Pulmonary artery endothelial cell (primary cell): ENCODE measurements at places on chromosomes 6 and 20. TPM values are rescaled to one million over a fixed set of nuclear protein-coding genes. Genes with fewer than 3 reads are reported as not detected.

SLC22A16 gene
- not detected in 2 replicates for total RNA-seq

GRCh38 chr6:157382821-157383220 is 1.8 kb downstream of the ZDHHC14 start:
- no peak for DNase-seq

UBR2 gene
- total RNA-seq: 20.5 and 32.8 TPM in 2 replicates

FAM209A gene
- not detected in 2 replicates for total RNA-seq

GRCh38 chr6:149007846-149008245 is 261.0 kb downstream of the UST start:
- no peak for DNase-seq

DNA sequence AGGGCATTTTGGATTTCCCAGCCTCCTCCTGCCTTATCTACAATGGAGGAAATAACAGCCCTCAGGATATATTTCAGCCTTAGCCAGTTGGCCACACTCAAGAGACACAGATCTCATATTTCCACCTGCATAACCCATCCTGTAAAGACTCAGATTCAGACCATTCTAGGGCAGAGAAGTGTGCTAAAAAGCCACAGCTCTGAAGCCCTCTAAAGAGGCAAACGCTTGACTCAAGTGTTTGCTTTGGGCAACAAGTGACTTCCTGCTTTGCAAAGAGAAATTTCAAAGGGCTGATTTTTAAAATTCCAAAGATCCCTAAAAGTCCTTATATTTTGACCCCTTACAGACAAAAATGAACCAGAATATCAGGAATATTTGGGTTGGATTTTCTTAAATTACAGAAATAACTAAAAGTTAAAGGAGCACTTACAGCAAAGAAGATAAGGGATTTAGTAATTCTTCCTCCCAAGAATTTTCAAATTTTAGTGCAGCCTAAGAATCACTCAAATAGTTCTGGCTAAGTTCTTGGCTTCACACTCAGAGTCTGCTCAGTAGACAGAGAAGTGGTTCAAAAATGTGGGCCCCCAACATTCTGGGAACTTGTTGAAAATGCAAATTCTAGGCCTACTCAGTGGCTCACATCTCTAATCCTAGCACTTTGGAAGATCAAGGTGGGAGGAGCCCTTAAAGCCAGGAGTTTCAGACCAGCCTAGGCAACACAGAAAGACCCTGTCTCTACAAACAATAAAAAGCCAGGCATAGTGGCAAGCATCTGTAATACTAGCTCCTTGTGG is 18.9 kb upstream of the ADGRF5 start:
- DNase-seq: no peak

DNA sequence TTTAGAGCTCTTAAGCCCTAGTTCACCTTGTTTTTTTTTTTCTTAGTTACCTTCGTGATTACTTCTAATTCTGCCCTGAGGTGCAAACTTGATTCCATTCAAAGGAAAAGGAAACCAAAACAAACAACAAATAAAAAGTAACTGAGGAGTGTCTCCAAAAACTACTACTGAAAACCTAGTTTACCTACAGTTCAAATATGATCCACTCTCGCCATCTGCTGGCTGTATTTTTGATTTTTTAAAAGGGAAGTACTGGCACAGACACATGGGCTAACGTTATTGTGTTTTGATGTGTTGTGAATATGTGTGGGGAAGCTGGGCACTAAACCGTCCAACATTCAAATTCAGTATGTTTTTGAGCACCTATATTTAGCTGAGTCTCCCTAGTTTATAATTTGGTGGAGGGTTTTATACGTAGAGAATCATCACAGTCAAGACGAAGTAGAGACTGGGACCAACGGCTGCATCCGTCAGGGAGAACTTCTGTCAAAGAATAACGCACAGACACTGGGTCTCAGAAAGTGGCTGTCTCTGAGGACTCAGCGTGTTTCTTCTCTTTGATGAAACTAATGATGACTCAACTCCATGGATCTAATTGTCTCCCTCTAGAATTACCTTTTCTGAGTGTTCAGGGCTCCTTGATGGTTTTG is 373.5 kb upstream of the BTBD3 start:
- peak; percentile 13 for DNase-seq

DNA sequence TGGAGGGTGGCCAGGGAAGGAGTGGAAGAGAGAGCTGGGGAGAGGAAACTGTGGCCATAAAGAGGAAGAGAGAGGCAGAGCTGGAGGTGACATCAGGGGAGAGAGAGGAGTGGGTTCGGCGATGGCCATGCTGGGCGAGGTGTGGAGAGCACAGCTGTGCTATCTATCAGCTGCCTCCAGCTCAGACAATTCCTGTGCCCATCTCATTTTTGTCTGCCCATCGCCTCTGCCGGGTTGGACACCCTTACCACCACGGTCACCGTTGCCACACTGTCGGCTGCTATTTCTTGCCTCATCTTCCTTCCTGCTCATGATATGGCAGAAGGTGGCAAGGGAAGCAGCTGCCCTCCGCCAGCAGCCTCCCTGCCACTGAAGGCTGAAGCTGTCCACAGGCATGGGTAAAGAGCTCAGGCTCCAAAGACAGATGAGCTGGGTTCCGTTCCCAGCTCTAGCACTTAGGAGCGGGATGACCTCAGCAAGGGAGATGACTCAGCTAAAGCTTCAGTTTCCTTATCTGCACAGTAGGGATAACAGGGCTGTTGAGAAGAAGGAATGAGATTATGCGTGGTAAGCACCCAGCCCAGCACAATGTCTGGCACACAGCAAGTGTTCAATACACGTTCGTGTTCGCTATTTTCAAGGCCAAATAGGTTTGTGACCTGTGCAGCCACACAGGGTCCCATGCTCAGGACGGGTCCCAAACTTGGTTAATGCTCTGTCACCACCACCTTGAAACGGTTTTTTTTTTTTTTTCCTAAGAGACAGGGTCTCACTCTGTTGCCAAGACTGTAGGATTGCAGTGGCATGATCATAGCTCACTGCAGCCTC is 21.9 kb upstream of the TAF8 start:
- peak; percentile 68 for DNase-seq

DNA sequence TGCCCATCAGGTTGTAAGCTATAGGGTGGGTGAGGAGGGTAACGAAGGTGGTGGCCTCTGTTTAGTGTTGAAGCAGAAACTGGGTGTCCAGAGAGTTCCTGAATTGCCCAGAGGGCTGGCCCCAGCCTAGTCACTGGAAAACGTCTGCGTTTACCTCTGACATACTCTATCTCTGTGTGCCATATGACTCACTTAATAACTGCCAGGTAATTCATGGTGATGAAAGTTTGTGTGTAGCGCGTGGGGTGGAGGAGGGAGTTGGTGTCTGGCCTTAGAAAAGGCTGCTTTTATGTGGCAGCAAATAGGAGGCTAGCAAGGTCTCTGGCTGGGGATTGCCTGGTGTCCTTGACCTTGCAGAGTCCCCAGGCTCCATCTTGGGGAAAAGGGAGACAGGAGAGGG is 47.3 kb downstream of the SLC35D3 start:
- no peak for DNase-seq

- peak; percentile 87 for DNase-seq
These were observed 97.2 kb upstream of the MAP7 start for GRCh38 chr6:136647363-136647852.

DNA sequence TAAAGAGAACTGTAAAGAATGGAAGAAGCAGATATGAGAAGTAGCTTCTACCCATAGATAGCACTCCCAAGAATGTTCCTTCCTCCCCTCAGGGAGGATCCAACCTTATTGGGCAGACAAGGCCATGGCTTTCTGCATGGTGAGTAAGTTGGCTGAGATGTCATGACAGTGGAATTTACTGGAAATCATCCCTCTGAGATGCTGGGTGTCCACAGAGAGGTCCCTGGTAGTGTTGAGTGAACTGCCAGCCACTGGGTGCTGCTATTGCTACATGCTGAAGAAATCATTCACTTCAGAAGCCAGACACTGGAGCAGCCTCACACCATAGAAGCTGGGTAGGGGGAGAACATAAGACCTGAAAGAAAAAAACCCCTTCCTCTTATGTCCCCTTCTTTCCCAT is 46.4 kb upstream of the FERMT1 start:
- no peak for DNase-seq

GRCh38 chr6:142372348-142372747 is 70.5 kb downstream of the ADGRG6 start:
- no peak for DNase-seq

HSD17B8 gene
- 3.5 and 8.6 TPM in 2 replicates for total RNA-seq

DNA sequence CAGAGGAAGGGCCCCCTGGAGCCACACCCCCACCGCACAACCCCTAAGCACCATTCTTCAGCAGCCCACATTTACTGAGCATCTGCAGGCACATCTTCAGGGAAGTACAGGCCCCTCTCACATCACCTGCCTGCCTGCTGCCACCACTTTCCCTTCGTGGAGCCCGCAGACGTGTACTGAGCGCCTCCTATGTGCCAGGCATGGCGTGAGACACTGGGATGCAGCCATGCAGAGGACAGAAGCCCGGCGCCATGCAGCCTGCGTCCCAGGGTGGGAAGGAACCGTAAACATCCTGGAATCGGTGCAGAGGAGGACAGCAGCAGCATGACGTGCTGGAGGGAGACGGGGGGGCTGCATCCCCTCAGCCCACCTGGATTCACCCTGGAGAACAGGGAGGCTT is 78.1 kb downstream of the GRM4 start:
- no peak for DNase-seq

TMEM244 gene
- not detected in 2 replicates for total RNA-seq

DOK5 gene
- 13.5 and 20.3 TPM in 2 replicates for total RNA-seq

OR2B6 gene
- total RNA-seq: not detected in 2 replicates

DNA sequence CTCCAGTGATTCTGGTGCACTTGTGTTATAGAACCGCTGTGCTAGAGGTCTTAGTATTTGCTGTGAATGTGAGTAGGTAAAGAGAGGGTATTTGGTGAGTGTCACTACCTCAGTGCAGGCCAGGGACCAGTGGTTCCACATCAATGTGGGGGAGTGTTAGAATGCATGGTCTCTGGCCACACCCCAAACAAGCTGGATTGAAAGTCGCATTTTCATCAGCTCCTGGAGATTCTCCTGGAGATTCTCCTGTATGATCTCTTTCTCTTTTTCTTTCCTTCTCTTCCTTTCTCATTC is 26.8 kb upstream of the BCAS1 start:
- no peak for DNase-seq

GRCh38 chr6:53659458-53659857 is 6.1 kb downstream of the KLHL31 start:
- no peak for DNase-seq

- DNase-seq: no peak
These were observed 10.8 kb downstream of the L3MBTL3 start for GRCh38 chr6:130029163-130029562.

- no peak for DNase-seq
These were observed 349.9 kb downstream of the ZFAND3 start for GRCh38 chr6:38169221-38169976.

DNA sequence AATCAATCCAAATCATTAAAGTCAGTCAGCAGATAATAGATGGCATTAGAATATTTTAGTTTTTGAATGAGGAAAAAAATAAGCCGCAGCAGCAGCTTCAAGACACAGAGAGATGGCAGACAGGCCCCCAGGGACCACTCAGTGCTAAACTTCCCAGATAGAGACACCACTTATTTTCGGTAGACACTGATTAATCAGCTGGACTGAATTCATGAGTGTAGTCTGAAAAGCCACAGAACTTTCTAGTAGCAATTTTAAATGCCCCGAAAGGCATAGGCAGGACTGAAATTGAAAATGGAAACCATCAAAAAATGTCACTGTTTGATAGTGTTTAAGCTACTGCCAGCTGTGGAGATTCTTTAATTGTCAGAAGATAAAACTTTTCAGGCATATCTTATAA is 3.1 kb upstream of the CLDN20 start:
- DNase-seq: no peak

HTR1B gene
- total RNA-seq: 49.1 and 64.4 TPM in 2 replicates

MYMX gene
- total RNA-seq: 0.13 TPM in 1 of 2 replicates, not detected in the other

DNA sequence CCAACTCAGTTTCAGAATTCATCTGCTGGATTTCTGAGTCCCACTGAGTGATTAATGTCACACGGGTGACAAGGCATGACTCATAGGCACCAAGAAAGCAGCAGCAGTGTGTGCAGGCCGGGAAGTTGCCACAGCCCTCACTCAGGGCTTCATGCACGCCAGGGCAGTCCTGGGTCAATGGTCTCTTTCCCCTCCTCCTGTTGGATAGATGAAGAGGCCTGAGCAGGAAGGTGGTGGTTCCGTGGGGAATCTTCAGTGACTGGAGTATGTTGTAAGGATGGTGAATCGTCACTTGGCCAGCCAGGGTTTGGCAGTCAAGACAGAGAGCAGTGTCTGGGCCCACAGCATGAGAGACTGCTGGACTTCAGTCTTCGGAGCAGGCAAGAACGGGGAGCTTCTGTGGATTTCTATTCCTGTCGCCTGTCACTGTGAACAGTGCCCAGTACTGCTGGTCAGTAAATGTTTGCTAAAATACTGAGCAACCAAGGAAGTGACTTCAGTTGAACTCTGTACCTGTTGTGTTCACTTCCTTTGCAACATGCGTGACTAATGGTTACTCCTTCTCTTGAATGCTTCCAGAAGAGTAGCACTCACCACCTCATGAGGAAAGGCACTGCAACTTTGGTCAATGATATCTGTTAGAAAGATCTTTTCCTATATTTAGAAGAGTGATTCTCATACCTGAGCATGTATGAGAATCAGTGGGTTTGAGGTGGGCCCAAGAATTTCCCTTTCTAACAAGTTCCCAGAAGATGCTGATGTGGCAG is 62.0 kb upstream of the CD93 start:
- no peak for DNase-seq

DNA sequence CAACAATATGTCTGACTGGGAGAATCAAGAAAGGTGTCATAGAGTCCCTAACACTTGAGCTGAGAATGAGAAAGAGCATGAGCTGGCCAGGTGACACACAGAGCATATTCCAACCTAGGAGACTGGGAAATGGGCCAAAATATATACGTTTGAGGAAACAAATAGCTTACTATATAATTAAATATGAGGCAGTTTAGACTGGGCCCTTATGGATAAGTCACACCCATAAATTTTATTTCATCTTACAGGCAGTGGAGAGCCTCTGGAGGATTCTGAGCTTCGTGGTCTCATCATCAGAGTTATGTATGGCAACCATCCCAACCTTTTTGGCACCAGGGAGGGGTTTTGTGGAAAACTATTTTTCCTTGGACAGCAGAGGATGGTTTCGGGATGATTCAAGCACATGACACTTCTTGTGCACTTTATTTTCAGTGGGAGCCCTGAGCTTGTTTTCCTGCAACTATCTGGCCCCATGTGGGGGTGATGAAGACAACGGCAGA is 12.9 kb upstream of the NQO2 start:
- DNase-seq: no peak

PKIB gene
- total RNA-seq: 0.13 TPM in 1 of 2 replicates, not detected in the other

MOG gene
- not detected in 2 replicates for total RNA-seq

- DNase-seq: no peak
These were observed 95.8 kb downstream of the CLVS2 start for GRCh38 chr6:123091896-123092271.

MUCL3 gene
- total RNA-seq: not detected in 2 replicates

CYP21A2 gene
- total RNA-seq: not detected in 2 replicates

NR2E1 gene
- not detected in 2 replicates for total RNA-seq

- no peak for DNase-seq
These were observed 1.0 kb downstream of the COL20A1 start for GRCh38 chr20:63293871-63294535.

HS3ST5 gene
- not detected in 2 replicates for total RNA-seq

GRCh38 chr6:41469156-41470028 is 76.8 kb upstream of the FOXP4 start:
- DNase-seq: no peak
